ENCODE measurements at places on chromosomes 11 and 22. TPM values are rescaled to one million over a fixed set of nuclear protein-coding genes. Genes with fewer than 3 reads are reported as not detected.

Gene TCN2
- 40.7 TPM for total RNA-seq

Gene PIWIL4
- total RNA-seq = 0.18 TPM

Gene EXPH5
- total RNA-seq = under 0.01 TPM

Gene C11orf97
- not detected for total RNA-seq

Gene SLC43A1
- total RNA-seq = 11.7 TPM

Gene BIRC3
- 1.7 TPM for total RNA-seq

Gene LYVE1
- 0.54 TPM for total RNA-seq

Gene TRPC6
- not detected for total RNA-seq

Measured in endothelial cell of coronary artery (primary cell).